CD14-positive monocyte (primary cell): ENCODE measurements at places on chromosomes 11 and 22.
A peak's percentile ranks its signal among the peaks of the same experiment; 100 is the strongest.

GRCh38 chr22:41801147-41801819 lies 804 bp downstream of the CCDC134 start:
- DNase-seq, result no peak

DNA sequence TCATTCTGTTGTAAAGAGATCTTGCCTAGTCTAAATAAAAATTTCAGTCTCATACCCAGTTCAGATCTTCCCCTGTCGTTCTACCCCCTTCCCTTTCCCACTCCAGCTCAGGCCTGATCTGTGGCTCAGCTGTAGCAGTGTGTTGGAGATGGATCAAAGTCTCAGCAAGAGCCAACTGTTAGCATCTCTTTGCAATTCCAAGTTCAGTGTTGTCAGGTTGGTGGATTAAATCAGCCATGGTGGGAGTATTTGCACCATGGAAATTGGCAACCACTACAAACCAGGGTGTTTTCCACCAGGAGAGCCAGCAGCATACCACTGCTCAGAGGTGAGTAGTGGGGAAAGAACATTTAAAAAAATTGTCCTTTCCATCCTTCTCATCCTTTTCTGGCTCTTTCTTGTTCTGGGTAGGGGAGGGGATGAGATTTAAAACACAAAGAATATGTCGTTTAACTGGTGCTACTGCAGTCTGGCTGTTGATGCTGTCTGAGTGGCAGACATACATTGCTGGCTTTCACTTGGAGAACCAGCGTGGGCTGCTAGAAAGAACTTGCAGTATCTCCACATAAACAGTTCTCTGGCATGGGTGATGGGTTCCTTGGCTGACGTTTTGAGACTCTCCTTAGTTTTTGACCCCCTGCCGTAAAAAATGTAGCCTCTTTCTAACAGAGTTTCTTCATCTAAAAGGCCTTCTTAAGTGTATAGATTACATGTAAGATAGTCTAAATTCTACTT lies 514.1 kb downstream of the RAB38 start:
- DNase-seq, result no peak

- no peak for DNase-seq
Measured at GRCh38 chr11:113493206-113493605, 18.0 kb upstream of the DRD2 start.

GRCh38 chr11:1983601-1983961 lies 14.1 kb downstream of the H19 start:
- no peak for DNase-seq

- peak; percentile 63 for DNase-seq
Measured at GRCh38 chr11:120168960-120169681, 31.2 kb upstream of the TRIM29 start.
